ENCODE measurements at places on chromosomes 11 and 22. TPM values are rescaled to one million over a fixed set of nuclear protein-coding genes. Genes with fewer than 3 reads are reported as not detected.

Gene MRGPRX3
- total RNA-seq, result not detected

Gene SYCE3
- total RNA-seq, result not detected

Gene CASP5
- not detected for total RNA-seq

Gene THY1
- total RNA-seq, result 948 TPM

Gene UPB1
- 0.14 TPM for total RNA-seq

Gene LIN7C
- total RNA-seq, result 54.6 TPM

Gene RTCB
- total RNA-seq, result 94.4 TPM

Gene GRM5
- total RNA-seq, result not detected

Gene LRP4
- 1.7 TPM for total RNA-seq

Gene MCHR1
- total RNA-seq, result 0.28 TPM

Gene CNIH2
- 1.4 TPM for total RNA-seq

All from HFFc6 (cell line).